Immature natural killer cell (primary cell): ENCODE measurements at places on chromosomes 3 and 15.

DNA sequence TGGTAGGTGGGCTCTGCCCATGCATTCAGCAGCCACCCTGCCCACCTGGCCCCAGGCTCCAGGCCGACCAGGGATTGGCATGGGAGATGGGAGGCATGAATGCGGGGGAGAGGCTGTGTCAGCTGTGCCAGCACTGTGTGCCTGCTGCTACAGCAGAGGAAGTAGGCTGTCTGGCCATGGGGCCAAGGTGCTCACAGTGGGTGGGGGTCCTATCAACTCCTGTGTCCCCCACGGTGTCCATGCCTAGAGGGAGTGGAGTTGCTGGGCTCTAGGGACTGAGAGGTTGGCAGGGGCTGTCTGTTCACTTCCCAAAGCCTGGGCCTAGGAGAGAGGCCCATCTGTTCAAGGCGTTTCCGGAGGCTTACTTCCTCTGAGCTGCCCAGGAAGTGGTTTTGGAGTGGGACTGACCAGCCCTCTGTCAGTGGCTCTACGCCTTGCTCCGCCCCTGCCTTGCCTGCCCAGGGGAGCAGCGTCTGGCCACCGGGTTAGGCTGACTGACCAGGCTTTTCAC lies 5.8 kb downstream of the PRKCD start:
- DNase-seq, result no peak

GRCh38 chr15:96234109-96234892 lies 96.2 kb upstream of the NR2F2 start:
- DNase-seq, result no peak

GRCh38 chr3:153853163-153853562 lies 268.0 kb upstream of the ARHGEF26 start:
- no peak for DNase-seq

DNA sequence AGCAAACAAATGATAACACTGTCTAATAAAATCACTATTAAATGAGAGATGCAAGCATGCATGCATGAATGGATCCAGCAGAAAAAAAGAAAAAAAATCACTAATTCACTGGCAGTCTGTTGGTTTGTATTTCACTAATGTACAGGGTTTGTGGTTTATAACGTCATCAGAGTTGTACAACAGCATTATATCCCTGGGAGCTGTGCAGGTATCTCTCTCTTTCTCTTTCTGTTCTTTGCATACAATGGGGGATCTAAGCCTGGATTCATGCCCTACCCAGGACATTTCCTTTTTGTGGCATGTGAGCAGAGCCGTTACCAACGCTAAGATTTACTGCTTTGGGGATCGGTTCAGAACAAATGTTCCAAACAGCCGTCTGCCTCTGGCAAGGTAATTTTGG lies 229.5 kb downstream of the SOX2 start:
- no peak for DNase-seq

DNA sequence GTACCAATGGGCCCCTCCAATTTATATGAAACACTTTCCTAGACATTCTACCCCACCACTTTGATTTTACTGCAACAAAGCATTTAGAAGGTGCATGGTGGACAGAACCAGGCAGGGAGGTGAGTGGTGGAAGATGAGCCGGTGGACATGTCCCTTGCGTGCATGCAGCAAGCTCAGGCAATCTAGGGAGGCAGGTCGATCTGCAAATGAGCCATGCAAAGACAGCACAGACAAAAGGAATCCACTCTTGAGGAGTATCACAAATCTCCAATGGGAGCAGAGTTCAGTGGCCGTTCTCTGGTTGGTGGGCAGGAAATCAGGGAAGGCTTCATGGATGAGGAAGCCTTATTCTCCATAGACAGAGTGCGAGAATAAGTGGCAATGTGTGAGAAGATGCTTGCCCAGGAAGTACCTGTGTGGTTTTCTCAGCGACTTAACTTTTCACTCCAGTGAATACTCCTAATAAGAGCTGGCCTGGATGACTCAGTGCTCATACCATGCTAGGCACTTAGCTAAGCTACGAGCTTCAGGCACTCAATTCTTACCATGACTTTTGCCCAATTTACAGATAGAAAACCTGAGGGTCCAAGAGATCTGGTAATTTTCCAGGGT lies 152.5 kb downstream of the FOXP1 start:
- DNase-seq, result no peak

GRCh38 chr15:90038632-90039095 lies 37.5 kb downstream of the ZNF710 start:
- DNase-seq, result no peak

- no peak for DNase-seq
These were observed 544 bp upstream of the TIMMDC1 start for GRCh38 chr3:119497820-119498185.

DNA sequence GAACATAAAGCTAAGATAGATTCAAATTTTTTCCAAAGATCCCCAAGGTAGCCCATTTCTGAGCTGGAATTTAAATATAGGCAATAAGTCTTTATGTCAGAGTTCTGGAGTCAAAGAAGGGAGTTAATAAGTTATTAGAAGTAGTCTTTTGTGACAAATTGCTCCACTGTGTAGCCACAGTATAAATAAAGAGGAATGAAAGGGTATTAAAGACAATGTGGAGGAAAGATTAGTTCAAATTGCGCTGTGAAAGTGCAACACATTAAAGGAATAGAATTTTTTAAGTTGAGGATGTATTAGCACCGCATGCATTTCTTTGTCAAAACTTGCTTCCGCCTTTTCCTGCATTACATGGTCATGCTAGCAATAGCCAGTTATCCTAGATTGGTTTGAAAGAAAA lies 666.6 kb upstream of the CCDC54 start:
- no peak for DNase-seq

- no peak for DNase-seq
These were observed 29.4 kb downstream of the LYSMD4 start for GRCh38 chr15:99703603-99704443.

GRCh38 chr3:45509038-45509767 lies 85.3 kb upstream of the LIMD1 start:
- DNase-seq, result no peak

DNA sequence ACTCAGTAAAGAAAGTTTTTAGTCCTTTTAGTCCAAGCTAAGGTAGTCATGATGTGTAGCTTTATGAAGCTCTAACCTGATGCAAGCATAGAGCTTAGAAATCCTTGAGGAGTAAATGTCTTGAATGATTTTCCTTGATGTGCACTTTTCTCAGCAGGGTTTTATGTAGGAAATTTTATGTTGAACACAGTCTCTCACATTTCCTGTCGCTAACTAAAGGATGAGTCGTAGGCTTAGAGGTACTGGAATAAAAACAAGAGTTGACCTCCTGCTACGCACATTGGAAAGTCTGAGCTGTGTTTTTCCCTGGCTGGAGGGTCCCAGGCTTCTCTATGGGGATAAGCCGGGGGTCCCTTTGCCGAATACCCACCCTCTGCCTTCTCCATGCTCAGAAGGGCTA lies 34.7 kb upstream of the ZPLD1 start:
- no peak for DNase-seq

DNA sequence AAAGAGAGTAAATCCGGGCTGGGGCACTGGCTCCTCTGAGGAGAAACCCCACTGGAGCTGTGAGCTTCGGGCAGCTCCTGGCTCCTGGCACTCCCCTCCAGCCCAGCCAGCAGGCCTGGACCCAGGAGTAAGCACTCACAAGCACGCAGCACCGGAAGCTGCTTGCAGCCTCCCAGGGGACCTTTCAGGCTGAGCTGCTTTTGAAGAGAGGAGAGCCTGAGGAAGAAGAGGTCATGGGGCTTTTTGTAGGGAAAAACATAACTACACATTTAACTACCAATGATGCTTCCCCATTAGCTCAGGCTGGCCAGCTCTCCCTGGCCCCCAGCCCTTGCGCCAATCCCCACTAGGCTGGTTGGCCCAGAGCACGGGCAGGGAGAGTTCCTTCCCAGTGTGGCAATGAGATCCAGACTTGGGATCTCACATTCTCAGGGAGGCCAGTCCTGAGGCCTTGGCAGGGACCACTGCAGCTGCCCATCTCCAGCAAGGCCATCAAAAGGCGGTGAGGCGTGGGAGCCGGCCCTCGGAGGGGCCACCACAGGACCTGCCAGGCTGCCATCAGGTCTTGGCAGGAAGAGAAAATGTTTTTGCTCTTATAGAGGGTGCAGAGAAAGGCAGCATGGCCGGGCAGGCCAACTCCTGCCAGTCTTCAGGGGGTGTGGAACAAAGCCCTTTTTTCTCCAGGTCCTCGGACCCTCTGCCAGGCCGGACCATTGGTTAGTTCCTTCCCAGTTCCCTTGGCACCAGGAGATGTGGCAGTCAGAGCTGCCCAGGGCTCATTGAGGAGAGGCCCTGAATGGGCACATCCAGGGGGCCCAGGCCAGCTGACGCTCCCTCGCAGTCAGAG lies 41.5 kb upstream of the MFGE8 start:
- DNase-seq, result no peak

DNA sequence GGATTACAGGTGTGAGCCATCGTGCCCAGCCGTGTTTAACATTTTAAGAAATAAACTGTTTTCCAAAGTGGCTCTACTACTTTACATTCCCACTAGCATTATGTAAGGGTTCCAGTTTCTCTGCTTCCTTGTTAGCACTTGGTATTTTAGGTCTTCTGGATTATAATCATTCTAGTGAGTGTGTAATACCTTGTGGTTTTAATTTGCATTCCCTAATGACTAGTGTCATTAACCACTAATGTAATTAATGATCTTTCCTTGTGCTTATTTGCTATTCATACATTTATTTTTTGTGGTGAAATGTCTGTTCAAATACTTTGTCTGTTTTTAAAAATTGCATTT lies 30.7 kb downstream of the ARIH2 start:
- no peak for DNase-seq

DNA sequence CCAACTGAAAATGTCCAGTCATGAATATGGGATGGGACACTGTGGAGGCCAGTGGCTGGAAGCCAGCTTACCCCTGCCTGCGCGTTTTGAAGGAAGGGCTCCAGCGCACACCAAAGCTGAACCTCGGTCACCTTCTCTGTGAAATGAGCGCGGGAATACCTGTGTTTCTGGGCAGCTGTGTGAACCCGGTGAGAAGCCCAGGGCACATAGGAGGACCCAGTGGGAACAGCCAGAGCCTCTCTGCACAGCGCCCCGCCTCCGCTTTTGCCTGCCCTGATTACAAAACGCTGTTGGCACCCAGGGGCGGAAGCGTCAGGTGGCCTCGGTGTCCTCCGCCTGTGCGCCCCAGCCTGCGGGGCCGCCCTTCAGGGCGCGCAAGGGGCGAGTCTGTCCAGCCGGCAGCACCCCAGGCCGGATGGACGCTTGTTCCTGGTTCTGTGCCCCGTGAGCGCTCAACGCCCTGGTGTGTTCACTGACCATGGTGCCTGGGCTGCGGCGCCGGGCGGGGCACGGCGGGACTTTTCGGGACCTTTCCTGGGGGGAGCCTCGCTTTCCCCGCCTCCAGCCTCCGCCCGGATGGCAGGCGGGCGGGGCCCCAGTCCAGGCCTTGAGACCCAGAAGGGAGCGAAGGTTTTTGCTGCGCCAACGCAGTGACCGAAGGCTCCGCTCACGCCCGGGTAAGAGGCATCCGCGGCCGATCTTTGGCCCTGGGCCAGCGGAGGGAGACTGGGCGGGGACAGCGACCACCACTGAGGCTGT lies at the start of gene SQOR:
TSS of gene SQOR (plus strand) at position 598 of the 759 bp plus-strand sequence. CDS start 23,895 bp downstream, outside the sequence.
- DNase-seq, result peak; percentile 69

- DNase-seq, result peak; percentile 4
These were observed 52.2 kb downstream of the TP53BP1 start for GRCh38 chr15:43440721-43441281.

DNA sequence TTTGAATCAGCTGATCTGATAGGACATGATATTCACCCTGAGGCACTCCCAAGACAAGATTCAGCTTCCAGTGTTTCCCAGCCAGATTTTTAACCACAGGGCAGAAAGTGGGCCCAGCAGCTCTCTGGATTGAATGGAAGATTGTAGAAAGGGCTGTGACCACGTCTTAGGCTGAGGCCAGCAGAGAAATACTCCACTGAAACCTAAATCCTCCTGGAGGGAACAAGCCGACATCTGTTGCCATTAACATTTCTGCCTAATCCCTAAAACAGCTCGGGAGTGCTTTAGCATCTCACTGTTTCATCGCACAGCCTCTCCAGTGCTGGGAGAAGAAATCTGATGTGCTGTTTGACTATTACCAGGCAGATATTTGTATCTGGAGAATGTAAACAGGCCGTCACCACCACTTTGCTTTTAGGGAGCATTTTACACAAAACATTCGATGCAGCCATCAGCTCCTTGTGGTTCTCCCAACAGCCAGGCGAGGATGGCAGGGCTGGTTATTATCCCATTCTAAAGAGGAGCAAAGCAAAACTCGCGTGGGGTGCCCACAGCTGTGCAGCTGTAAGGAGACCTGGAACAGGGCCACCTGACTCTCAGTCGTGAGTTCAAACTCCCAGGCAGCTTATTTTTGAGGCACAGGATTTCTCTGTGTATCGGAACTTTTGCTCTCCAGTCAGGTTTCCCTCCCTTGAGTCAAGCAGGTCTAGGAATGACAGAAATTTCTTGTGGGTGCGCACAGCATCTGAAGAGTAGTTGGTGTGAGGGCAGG lies 117.4 kb downstream of the LIPC start:
- no peak for DNase-seq

- DNase-seq, result no peak
These were observed 102.7 kb downstream of the PTPRG start for GRCh38 chr3:61664105-61664482.

GRCh38 chr3:17947833-17948232 lies 205.4 kb upstream of the TBC1D5 start:
- no peak for DNase-seq

- DNase-seq, result no peak
These were observed 54.4 kb upstream of the STRIT1 start for GRCh38 chr3:155347901-155348300.

DNA sequence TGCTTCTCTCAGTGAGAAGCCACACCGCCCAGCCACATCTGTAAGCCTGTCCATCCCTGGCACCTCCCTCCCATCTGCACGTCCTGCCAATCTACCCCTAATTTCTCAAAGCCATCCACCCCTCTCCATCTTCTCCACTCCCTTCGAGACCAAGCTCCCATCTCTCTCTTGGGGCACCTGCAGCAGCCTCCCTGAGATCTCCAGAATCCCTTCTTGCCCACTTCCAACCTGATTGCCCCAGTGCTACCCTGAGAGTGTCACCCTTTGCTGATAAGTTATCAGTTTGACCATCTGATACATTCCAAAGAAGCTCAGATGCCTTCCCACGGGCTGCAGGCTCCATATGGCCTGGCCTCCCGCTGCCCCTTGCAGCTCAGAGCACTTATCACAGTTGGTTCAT lies 496.1 kb downstream of the SHQ1 start:
- DNase-seq, result no peak

DNA sequence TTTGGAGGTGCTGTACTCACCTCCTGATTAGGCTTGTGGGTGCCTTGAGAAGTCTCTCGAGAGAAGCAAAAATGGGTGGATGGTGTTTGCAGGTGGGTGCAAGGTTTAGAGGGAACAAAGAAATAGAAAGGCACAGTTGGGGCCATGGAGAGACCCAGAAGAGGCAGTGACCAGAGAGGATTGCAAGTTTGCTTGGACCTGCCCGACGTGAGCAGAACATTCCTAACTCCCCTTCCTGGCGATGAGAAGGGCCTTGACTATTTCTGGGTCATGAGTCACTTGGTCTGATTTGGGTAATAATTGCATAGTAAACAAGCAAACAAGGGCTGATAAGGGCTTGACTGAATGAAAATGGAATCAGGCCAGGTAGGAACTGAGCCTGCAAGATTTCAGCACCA lies 7.0 kb upstream of the CTSH start:
- DNase-seq, result no peak
